ENCODE measurements at places on chromosomes 2 and 18.

GRCh38 chr18:58609536-58609993 is 19.3 kb downstream of the ALPK2 start:
- peak; percentile 33 for DNase-seq

DNA sequence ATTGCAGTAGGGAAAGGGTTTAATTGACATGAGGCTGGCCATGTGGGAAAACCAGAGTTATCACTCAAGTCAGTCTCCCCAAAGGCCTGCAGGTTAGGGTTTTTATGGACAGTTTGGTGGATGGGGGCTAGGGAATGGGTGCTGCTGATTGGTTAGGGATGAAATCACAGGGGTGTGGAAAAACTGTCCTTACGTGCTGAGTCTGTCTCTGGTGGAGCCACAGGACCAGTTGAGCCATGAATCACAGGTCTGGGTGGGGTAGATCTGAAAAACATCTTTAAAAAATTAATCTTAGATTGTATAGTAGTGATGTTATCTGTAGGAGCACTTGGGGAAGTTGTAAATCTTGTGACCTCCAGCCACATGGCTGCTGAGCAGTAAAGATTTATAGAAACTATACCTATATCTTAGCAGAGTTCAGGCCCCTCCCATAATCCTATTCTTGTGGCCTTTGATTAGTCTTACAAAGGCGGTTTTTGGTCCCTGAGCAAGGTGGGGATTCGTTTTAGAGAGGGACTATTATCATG is 139.6 kb downstream of the COMMD1 start:
- DNase-seq: no peak

GRCh38 chr2:15222856-15223255 is 338.3 kb downstream of the NBAS start:
- DNase-seq: no peak

DNA sequence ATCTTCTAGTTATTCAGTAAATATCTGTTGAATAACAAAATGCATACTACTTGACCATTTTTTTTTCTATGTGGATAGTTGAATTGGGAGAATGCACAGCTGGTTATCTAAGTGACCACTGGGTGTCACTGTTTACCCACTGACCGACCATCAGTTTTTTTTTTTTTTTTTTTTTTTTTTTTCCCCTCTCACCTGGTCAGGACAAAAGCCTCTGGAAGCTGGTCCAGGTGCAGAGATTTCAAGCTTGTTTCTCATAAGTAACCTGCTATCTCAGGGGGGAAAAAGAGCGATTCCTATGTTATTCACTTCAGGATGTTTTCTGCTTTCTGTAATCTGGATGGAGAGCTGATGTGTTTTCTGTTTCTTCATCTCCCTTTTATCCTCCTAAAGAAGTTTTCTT is 256.0 kb downstream of the DCDC2C start:
- DNase-seq: peak; percentile 63

DNA sequence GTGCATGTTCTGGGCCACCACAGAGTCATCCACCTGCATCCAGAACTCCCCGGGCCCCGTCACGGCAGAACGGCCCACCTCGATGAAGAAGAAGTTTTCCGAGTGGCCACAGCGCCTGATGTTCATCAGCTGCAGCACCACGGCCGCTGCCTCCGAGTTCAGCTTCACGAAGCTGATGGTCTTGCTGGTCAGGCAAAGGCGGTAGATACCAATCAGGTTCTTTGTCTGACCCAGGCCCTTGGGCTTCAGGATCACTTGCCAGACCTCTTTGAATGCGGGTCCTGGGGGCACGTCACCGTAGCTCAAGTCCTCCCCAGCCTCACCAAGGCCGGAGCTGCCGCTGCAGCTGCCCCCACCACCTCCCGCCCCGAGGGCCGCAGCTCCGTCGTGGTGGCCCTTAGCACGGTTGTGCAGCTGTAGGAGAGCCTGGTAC is 1.6 kb downstream of the IRS1 start:
- no peak for DNase-seq

- no peak for DNase-seq
These were observed 46.6 kb downstream of the HNMT start for GRCh38 chr2:138010890-138011289.

DNA sequence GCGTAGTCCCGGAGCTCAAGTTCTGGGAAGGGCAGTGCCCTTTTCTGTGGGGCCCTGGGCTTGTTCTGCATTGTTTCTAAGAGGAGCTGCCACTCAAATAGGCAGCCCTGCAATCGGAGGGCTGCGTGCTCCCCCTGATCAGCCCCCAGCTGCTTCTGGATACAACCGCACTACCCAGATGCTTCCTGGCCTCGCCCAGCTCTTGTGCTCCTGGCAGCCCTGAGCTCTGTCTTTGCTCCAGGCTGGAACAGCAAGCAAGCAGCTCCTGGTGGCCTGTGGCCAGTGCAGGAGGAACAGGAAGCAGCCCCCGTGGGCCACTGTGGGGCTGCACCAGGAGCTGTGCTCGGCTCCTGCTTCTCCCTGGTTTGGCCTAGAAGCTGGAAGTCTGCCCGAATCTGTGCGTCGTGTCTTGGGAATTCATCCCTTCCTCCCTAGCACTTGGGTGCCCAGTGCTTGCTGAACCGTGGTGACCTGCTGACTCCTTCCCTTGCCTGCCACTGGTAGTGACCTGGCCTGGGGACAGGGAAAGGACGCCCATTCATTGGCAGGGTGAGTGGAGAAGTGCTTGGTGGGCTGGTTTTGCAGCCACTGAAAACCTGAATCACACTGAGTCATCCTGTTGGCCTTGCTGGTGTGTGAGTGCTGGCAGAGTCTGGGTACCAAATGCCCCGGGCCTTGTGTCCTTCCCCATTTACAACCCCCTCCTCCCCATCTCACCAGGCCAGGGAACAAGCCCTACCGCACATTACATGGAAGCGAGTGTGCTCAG is 27.3 kb upstream of the NTSR2 start:
- DNase-seq: no peak

- DNase-seq: no peak
These were observed 90.6 kb downstream of the SKA1 start for GRCh38 chr18:50465211-50466153.

DNA sequence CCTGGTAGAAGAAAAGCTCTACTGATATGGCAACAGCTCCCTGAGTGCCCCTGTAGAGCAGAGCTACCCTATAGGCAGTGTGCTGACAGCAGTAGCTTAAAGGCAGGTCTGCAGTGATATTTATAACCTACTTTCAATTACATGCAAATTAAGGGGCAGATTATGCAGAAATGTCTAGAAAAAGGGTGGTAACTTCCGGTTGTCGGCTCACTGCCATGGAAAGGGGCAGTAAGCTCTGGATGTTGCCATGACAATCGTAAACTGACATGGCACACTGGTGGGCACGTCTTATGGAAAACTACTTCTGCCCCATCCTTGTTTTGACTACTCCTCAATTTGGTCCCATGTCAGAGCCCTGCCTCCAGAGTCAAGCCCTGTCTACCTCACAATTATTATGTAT is 2.9 kb upstream of the TYMS start:
- DNase-seq: no peak

- DNase-seq: no peak
These were observed 344.3 kb upstream of the KYNU start for GRCh38 chr2:142533177-142533576.

DNA sequence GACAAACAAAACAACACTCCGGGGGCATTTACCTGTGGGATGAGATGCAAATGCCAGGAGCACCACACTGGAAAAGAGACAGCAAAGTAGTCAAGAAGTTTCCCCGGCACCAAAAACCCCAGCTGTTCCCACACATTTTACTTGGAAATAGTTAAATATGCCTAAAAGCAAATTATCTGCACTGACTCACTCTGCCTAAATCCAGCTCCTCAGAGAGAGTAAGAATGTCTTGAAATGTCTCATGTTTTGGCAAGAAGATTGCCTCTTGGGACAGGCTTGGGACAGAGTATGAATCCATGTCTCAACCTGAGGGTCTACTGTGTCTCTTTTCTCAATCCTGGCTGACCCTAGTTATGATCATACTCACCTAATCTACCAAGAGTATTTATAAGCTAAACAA is 87.5 kb upstream of the RIOK3 start:
- no peak for DNase-seq

DNA sequence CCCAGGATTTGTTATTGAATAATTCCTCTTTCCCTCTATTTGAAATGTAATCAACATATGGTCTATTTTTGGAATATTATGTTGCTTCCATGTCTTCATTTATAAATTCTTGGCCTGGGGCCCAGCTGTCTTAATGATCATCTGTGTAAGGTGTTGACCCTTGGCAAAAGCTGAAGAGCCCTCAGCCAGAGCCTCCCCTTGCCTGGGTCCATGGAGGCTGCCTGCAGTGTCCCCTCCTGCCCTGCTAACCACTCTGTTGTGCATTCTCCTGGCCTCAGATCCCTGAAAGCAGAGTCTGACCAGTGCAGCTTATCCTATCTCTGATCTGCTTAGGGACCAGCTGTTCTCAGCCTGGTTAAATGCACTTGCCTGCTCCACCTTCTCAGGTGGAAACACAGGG is 226.1 kb upstream of the APCDD1 start:
- DNase-seq: no peak

GRCh38 chr2:46227022-46227421 is 70.2 kb upstream of the EPAS1 start:
- DNase-seq: no peak

- DNase-seq: no peak
These were observed 206.9 kb upstream of the LYPD1 start for GRCh38 chr2:132876745-132877391.

- no peak for DNase-seq
These were observed 878.3 kb upstream of the ID2 start for GRCh38 chr2:7803515-7803914.

DNA sequence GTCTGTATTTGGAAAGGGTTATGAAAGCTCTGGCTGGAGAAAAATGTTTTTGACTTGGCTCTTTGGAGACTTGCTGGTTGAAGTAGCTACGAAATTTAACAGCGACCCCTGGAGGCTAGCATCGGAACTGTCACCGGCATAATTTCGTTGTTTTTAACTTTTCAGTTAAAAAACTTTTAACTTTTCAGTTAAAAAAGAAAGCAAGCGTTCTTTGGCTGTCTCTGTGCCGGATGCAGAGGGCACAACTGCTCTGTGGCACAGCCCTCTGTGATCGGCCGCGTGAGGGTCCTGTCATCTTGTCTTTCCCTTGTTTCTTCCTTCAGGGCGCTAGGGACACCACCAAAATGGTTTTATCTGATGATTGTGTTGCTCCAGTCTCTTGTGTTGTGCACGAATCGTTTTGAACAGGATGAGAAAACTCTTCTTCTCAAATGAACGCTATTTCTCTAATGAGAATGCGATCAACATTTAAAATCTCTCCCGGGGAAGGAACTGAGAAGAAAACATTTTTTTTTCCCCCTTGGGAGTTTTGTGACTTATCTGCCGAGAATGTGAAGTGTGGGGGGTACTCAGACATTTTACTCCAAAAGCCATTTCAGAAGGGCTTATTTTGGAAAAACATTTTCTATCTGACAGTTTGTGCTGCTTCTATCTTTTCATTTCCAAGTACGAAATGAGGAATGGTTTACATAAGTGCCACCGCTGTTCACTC is 57.1 kb downstream of the ADCYAP1 start:
- DNase-seq: peak; percentile 43

- DNase-seq: no peak
These were observed 136.8 kb downstream of the NCK2 start for GRCh38 chr2:105881286-105882136.

- no peak for DNase-seq
These were observed 8.1 kb downstream of the ECEL1 start for GRCh38 chr2:232479341-232480200.

DNA sequence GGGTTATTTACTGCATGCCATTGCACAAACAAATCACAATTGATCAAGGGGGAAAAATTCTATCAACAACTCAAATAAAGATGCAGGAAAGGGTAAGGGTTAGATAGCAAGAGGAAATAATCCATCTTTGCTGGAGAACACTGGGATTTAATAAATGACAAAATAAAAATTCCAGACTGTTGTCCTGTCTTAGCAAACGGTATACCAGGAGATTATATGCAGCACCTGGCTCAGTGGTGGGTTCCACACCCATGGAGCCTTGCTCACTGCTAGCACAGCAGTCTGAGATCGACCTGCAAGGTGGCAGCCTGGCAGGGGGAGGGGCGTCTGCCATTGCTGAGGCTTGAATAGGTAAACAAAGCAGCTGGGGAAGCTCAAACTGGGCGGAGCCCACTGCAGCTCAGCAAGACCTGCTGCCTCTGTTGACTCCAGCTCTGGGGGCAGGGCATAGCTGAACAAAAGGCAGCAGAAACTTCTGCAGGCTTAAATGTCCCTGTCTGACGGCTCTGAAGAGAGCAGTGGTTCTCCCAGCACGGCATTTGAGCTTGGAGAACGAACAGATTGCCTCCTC is 296.5 kb upstream of the THSD7B start:
- DNase-seq: no peak

- DNase-seq: peak; percentile 68
These were observed 41.2 kb downstream of the RPL37A start for GRCh38 chr2:216539791-216540241.

GRCh38 chr2:223580951-223581350 is 21.2 kb downstream of the SCG2 start:
- no peak for DNase-seq

- DNase-seq: peak; percentile 76
These were observed 149.2 kb downstream of the FAM210A start for GRCh38 chr18:13577091-13577697.

DNA sequence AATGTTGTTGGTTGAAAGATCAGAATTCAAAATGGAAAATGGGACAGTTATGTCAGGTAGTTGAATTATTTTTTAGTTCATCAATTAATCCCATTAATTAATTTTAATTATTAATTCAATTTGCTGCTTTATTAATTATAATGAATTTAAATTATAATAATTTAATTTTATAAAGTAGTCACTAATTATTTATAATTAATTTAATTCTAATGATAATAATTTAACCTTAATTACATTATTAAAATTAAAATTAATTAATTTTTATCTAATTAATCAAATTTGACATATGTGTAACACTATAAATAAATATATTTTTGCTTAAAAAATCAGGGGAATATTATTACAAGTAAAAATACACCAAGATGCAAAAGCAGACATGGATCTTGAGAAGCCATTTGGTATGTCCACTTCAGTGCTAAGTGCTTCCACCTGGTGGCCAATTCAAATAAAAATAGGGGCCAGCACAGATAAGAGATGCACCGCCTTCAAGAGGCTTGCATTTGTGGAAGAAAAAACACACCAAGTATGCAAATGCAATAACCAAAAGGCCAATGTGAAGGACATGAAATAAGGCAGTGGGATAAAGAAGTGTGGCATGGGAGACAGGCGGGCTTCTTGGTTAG is 73.2 kb downstream of the MBP start:
- DNase-seq: no peak

DNA sequence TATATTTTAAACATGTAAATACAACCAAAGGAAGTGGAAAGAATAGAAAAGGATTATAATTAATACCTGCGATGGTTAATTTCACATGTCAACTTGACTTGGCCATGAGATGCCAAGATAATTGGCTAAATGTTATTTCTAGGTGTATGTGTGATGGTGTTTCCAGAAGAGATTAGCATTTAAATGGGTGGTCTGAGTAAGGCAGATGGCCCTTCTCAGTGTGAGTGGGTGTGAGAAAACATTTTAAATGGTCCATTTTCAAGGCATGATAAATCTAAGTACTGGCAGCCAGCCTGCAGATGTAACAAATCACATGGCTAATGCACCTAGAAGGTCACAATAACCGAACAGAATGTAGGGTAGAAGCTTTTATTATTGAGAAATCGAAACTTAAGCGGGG is 99.6 kb upstream of the CDH7 start:
- no peak for DNase-seq
